ENCODE measurements at places on chromosomes 1 and 21.

DNA sequence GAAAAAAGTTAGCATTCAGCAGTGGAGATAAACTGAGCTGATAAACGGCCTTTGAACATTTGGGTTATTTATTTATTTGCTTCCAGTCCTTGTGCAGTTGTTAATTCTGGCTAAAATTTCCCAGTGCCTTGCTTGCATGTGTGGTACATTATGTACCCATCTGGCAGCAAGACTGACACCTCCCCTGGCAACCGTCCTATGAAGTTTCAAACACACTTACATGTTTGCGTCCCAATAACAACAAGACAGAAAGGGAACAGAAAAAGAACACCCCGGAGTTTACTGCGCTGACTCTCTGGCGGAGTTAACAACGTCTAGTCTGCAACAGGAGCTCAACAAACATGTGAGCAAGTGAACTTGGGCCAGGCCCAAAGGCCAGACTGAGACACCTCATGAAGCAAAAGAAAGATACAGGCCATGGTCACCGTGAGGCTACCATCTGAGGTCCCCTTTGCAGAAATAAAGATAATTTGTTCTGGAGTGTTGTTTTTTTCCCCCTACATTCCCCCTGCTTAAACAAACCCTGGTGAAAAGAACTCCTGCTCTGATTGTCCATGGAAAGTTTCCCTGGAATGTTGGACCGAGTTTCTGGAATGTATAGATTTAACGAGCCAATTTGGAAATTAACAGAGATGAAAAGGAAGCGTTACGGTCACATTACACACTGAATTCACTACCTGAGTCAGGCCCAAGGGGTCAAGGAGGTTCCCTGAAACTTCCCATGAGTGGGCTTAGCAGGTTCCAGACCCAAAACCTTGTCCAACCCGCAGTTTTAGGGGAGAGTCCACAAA lies 33.4 kb downstream of the TRABD2B start:
- DNase-seq: peak; percentile 28

- DNase-seq: no peak
Observed at GRCh38 chr21:39347537-39347936, 1.4 kb downstream of the HMGN1 start.

DNA sequence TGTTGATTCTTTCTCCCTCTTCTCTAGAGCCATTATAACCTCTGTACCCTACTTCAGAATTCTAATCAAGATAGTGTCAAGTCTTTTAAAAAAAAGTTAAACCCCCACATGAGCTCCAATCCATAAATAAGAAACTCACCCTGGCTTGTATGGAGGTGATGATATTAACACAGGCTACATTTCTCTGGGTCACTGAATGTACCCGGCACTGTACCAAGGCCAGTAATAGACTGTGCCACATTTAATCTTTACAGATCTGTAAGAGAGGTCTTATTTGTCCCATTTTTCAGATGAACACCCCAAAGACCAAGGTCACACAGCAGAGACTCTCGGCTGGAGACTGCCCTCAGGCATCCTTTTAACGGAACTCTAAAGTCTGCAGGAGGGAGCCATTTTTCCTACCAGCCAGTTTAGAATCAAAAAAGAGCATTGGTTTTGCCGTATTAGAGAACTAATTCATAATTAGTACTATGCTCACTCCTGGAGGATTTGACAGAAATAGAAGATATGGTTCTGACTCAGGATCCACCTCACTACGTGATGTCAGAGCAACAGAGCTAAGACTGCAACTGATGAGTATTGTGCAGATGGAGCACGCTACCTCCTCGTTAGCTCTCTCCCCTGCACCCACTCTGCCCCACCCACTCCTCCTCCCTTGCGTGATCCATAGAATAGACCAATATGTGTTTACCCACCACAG lies 217.2 kb upstream of the HOOK1 start:
- no peak for DNase-seq

DNA sequence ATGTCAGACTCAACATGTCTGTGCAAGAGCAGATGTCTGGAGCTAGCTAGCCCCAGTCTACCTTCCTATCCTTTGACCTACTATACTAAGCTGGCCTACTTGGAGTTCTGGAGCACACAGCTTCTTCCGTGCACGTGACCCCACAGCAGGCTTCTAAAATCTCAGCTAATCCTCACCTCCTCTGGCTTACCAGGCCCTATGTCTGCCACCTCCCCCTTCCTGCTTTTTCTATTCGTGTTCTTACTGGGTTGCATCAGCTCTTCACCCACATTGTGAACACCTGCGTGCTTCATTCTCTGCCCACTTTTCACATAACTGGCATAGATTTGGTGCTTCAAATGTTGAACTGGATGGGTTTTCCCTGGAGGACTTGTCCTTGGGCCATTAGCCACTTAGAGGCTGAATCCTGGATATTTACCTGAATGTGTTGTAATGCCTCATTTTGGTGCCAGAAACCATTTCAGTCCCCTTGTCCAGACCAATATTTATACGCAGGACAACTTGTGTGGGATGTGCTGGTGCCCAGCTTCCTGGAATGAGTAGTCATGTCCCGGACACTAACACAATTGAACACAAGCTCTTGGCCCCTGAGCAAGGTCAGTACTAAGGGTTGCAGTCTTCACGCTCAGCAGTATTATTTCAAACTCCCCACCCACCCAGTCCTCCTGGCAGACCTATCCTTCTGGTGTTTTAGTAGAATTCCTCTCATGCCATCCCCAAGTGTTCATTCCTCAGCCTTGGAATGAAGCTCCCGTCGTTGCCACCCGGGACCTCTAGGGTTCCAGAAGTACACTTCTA lies 24.0 kb downstream of the TENT5C start:
- no peak for DNase-seq

DNA sequence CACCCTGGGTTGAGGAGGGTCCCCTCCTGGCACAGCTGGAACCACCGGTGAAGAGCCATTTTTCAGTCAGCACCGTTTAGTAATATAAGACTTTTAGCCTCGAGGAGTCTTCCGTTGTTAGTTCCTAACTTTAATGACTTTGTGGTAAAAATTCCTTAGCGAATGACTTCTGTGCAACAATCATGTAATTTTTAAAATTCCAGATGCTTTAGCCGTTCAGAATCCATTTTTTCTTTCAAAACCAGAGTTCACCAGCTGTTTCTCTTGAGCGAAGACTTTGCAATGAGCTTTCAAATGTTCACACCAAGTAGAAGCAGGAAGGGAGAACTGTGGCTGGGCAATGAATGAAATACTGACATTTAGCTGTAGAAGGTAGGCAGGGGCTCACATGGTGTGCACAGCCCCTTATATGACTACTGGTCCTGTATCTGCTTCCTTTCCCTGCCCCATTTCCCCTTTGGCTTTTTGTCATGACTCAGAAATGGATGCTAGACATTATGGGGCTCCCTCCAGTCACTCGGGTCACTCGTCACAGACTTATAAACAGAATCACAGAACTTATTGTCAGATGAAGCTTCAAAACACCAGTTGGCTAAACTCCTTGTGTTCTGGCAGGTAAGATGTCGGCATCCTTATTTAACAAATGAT lies 4.1 kb downstream of the DISC1 start:
- DNase-seq: peak; percentile 83

DNA sequence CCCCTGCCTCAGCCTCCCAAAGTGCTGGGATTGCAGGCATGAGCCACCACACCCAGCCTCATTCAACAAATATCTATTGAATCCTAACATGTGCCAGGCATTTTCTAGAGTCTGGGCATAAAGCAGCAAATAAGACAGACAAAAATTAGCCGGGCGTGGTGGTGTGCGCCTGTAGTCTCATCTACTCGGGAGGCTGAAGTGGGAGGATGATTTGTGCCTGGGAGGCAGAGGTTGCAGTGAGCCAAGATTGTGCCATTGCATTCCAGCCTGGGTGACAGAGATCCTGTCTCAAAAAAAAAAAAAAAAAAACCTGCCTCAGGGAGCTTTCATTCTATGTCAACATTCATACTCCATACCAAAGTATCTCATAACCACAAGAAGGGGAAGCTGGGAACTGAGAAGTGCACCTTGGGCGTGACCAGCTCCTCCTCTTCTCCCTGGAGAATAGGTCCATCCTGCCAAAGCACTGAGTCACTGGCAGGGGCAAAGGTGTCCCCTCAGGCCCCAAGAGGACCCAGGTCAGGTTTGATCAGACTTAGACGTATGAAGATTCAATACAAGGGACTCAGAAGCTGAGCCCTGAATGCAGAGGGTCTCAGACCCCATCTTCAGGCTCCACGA lies 36.8 kb upstream of the PPP1R15B start:
- DNase-seq: no peak

DNA sequence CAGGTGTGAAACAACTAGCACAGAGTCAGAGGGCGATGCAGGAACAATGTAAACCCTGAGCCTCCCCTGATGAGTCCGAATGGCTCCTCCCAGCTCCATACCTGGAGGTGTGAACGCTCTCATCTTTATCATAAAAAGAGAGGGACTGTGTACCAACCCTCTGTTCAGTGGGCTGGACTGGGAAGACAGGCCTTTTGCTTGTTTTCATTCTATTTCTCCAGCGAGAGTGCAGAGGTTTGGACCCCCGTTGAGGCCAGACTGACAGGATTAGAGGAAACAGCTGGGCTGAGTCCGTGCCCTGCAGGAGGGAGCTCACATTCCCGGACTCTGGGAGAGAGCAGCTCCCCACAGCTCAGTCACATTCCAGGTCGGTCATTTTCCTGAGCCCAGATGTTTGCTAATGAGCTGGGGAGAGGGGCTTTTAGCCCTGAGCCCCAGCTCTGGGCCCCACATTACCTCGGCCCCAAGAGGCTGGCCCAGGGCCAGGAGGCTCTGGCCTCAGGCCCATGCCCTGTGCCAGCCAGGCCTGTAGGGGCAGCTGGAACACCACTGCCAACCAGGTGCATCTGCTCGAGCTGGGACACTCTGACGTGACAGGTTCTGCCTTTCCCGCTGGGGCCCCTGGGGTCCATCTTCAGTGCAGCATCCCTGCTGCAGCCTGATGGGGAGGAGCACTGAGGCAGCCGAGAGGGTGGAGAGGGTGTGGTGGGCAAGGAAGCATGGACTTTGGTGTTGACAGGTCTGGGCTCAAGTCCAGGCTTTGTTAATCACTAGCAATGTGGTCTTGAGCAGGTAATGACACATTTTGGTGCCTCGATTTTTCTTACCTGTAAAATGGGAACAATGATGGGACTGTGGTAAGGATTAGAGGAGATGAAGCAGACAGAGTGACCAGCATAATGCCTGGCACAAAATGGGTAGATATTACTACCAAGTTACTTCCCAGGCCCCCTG lies 3.5 kb upstream of the NBL1 start:
- DNase-seq: no peak

GRCh38 chr1:191953526-191953925 lies 204.7 kb upstream of the RGS18 start:
- DNase-seq: peak; percentile 3

DNA sequence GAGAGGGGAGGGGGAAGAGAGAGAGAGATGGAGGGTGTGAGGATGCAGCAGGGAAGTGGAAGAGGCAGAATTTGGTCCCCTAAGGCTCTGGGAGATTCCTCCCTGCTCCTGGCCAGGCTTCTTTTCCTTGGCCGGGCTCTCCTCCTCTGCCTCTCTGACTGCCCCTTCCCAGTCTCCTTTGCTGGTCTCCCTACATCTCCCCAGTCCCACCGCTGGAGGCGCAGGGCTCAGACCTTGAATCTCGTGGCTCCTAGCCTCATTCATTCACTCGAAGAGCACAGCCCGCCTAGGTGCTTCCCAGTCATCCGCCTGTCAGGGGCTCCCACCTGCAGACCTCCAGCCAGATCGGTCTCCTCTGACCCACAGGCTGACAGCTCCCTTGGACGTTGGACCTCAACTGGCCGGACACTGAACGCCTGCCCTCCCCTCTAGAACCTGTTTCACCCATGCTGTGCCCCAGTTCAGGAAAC lies 76.5 kb downstream of the VWA5B1 start:
- DNase-seq: peak; percentile 39

- DNase-seq: peak; percentile 26
Observed at GRCh38 chr1:3515774-3516480, 61.5 kb downstream of the ARHGEF16 start.

DNA sequence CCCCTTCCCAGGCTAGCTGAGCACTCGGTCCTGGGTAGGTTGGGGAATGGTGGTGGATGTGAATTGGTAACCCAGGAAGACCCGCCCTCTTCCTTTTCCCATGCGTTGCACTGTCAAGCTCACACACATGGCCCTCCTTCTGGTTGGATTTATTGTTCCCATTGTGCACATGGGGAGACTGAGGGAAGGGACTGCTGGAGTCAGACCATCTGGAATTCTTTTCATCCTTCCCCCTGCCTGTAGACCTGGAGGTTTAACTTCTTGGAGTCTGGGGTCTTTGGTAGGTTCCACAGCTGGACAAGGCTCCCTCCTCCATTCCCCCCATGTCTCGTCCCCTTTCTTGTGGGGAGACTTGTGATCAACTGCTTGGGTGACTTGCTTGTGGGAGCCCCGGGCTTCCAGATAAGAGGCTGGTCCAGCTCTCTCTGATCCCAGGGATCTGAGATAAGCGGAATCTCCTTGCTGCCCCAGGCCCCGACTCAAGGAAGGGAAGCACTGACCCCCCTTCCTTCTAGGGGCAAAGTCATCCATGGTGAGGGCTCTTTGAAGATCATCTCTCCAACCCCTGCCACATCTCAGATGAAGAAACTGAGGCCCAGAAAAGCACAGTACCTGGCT lies 55.7 kb upstream of the SYNC start:
- no peak for DNase-seq

DNA sequence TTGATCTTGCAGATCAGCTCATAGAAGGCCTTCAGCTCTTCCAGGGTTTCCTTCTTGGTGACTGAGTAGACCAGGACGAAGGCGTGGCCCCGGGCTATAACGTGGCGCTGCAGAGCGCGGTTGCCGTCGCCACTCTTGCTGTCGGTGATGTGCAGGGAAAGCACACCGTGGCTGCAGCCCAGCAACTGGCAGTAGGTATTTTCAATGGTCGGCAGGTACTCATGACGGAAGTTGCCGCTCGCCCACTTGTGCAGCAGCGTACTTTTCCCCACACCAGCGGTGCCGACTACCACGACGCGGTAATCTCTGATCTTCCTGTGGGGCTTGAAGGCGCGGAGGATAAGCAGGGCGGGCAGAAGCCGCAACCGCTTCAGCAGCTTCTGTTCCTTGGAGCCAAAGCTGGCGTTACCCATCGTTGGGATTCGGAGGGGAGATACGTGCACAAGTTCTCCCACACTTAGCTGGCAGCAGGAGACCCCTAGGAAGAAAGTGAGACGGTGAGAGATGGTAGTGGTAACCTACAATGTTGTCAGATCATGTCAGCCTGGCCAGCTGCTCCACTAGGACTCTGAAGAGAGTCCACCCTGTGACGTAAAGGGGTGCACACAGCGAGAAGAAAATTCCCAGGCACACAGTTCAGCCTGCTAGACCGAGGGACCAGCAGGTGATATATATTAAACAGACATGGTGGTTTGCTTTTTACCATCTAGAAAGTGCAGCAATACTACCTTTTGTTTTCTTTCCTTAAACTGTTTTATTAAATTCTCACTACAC lies 3.4 kb downstream of the DIRAS3 start:
- DNase-seq: no peak

GRCh38 chr1:237146241-237146640 lies 104.3 kb downstream of the RYR2 start:
- no peak for DNase-seq

GRCh38 chr1:81585371-81585770 lies 215.4 kb upstream of the ADGRL2 start:
- DNase-seq: no peak
